ENCODE measurements at places on chromosomes 4 and X.

DNA sequence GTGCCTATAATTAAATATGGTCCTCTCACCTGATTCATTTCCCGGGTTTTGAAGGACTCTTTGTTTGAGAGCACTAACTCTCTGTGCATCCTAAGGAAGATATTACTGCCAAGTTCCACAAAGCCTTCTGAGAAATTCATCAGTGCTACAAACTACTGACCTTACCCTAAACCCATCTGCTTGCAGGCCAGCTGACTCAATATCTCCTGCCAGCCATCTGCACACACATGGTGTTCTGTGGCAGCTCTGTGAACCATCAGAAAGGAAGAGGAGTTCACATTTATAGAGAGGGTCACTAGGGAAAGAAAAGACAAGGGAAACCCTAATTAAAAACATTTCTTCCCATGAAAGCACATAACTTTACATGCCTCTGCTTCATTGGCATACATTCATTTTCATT is 156.7 kb downstream of the ATP10D start:
- DNase-seq = no peak

DNA sequence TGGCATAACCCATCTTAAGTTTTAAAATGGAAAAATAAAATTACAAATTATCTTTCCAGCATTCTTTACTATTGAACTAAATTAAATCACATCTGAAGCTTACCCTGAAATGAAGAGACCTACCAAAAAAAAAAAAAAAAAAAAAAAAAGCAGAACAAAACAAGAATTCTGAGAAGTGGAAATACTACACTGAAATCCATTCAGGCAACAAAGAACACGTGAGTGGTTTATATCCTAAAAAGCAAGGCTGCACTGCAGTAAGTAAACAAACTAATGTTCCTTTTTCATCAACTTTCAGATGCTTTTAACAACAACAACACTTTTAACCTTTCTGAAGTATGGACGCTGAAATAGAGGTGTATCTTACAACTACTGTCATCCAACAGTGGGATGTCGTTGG is 7.5 kb downstream of the FRYL start:
- DNase-seq = no peak

- DNase-seq = no peak
Measured at GRCh38 chr4:52959541-52959940, 97.4 kb downstream of the RASL11B start.

DNA sequence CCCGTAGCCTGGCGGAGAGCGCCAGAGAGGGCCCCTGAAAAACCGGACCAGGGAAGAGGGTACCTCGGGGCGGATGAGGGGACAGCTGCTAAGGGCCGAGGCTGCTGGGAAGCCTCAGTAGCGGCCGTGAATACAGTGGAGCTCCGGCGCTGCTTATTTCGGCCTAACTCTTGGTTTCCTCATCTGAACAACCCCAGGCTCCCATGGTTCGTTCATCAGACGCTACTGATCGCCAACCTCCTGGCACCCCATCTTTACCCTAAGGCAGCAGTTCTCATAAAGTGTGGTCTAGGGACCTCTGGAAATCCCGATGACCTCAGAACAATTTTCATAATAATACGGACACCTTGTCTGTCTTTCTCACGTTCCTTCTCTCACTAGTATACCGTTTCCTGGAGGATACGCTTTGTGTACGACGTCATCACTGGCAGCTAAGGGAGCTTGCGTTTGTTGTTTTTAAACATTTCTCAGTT is 645 bp upstream of the RAB28 start:
- no peak for DNase-seq

GRCh38 chrX:112614640-112615039 is 65.1 kb downstream of the LHFPL1 start:
- no peak for DNase-seq

DNA sequence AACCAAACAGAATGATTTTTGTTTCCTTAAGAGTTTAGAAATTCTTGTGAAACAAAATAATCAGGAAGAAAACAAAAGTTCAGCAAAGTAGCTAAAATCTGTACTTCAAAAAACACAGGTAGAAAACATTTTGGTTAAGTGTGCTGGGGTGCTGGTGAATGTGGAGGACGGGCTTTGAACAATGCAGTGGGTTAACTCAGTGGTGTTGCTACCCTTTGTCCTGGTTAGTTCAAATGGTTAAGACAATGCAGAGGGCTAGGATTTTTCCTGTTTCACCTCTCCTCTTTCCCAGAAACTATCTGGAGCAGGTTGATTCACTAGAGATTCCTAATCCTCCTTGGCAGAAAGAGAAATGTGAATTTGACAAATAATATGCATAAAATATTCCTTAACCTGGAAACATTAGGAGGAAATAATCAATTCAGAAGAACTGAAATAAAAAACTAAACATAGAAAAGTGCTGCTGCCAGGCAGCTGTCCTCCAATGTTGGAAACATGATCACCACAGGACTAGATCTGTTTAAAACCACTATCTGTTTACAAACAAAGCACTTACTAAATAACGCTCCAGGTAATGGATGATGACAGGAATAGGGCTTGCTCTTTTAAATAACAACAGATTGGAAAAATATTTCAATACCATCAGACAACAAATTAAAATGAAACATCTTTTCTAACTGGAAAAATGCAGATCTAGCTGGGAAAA is 148.9 kb downstream of the MAML3 start:
- DNase-seq = no peak

GRCh38 chr4:105274504-105274903 is 127.8 kb downstream of the TET2 start:
- no peak for DNase-seq

DNA sequence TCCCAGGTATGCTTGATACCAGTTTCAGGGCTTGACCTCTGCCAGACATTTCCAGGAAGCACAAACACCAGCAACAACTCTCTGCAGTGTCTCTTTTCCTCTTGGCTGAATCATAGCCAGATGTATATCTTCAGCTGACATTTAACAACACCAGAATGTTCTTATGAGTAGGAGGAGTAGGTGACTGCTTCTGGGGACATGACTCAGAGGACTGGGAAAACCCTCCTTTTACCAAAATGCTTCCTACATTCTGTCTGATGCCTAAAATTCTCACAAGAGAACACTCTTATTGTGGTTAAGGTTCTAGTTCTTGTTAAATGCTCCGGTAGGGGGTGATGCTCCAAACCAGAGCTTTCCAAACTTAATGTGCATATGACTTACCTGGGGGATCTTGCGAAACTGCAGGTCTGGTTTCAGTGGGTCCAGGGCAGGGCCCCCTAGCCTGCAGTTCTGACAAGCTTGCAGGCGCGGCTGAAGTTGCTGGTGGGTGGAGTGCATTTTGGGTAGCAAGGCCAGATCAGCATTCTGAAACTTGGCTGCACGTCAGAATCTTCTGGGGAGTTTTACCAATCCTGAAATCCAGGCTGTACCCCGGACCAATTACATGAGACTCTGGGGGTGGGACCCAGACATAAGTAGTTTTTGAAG is 329.3 kb upstream of the RPS6KA3 start:
- no peak for DNase-seq

DNA sequence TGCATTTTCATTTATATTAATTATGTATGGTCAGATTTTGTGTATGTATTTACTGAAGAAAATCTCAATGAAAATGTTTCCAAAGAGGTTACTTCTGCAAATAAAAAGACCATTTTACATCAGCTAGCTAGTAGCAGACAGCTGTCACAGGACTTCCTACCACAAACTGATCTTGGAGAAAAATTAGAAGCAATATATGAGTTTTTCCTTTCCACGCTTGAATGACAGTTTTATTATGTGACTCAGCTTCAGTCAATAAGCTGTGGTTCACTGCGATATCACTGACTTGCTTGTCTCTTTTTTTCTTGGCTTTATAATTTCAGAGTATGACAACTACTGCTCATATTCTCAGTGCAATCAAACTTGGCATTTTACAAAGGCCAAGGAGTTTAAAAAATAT is 787.4 kb upstream of the GALNTL6 start:
- DNase-seq = no peak

DNA sequence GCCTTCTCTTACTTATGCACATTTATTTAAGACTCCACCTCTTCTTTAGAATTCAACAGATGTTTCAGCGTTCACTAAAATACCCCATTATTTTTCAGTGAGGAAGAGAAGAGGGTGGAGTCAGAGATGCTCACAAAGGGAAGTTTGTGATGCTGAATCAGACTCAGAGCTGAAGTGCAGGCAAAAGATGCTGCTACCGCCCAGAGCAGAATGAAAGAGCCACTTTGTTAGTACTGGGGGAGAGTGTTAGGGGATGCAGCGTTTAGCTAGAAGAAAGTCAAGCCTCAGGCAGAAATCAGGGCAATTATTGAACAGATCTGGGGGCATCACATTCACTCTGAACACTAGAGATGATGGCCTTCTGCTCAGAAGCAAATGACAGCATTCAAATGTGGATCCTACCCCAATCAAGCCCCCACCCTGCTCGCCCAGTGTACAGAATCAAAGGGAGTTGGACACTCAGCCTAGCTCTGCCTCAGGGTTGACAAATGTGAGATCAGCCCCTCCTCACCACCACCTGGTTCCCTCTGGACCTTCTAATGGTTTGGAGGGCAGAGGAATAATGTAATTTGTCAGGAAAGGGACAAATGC is 138.3 kb downstream of the UNC5C start:
- no peak for DNase-seq

GRCh38 chr4:62145276-62145675 is 945.1 kb downstream of the ADGRL3 start:
- DNase-seq = no peak

GRCh38 chr4:42148425-42148824 is 4.0 kb downstream of the BEND4 start:
- no peak for DNase-seq

- no peak for DNase-seq
Measured at GRCh38 chrX:120213438-120214265, 37.0 kb upstream of the ZBTB33 start.

All from T-helper 17 cell (primary cell).